G401 (cell line): ENCODE measurements at places on chromosomes 2 and 18. TPM values are rescaled to one million over a fixed set of nuclear protein-coding genes. Genes with fewer than 3 reads are reported as not detected.

The PLGLB1 gene
- total RNA-seq: 0.92 and 1.4 TPM in 2 replicates

The NLRC4 gene
- total RNA-seq: not detected in 2 replicates

The ACVR1C gene
- total RNA-seq: not detected in 2 replicates

The MEP1B gene
- not detected in 2 replicates for total RNA-seq

The AKAIN1 gene
- not detected in 2 replicates for total RNA-seq

The SH3RF3 gene
- not detected in 2 replicates for total RNA-seq

The IL1RL1 gene
- total RNA-seq: not detected in 2 replicates

The SCN1A gene
- not detected in 2 replicates for total RNA-seq

The CRYGC gene
- 7.2 and 9.0 TPM in 2 replicates for total RNA-seq

The TMEM247 gene
- total RNA-seq: not detected in 2 replicates
